ENCODE measurements at places on chromosomes 11 and 22.

DNA sequence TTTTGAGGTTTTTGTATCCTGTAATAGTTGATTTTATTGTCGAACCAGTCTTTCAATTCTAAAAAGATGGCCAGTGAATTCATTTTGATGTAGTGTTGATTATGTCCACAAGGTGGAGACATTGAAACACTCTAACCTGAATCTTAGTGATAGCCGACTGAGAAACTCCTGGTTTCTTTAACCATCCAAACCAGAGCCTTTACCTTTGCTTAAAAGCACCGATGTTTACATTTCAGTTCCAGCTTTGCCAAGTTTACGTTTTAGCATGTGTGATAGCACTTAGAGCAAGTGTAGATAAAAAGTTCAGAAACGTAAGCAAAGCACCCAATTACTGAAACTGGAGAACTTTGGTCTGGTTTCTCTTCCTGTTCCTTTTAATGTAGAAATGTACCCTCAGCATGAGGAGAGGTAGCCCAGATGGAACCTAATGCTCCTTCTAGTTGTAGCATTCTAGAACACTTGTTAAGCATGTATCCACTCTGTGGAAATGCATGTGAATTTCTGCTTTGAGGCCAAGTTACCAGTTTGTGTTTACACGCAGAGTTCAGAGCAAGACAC, 208.6 kb downstream of the DBX1 start:
- DNase-seq: peak; percentile 68
- H3K4me3 ChIP-seq: no peak overlapping the region
- H3K27ac ChIP-seq: no peak overlapping the region
- H3K27me3 ChIP-seq: no peaks in the 10 kb centered on the region
- H3K36me3 ChIP-seq: peaks cover 11% of the 10 kb centered on the region

GRCh38 chr11:62702246-62702645, 5.0 kb downstream of the BSCL2 start:
- H3K27me3 ChIP-seq: no peaks in the 10 kb centered on the region
- peaks cover 18% of the 10 kb centered on the region for H3K4me1 ChIP-seq
- no peak for DNase-seq

- H3K27me3 ChIP-seq: no peaks in the 10 kb centered on the region
- peaks cover 38% of the 10 kb centered on the region for H3K36me3 ChIP-seq
- H3K4me1 ChIP-seq: peaks cover 22% of the 10 kb centered on the region
- no peak overlapping the region for H3K27ac ChIP-seq
Observed at GRCh38 chr11:70210530-70210929, 7.4 kb downstream of the FADD start.

- no peaks in the 10 kb centered on the region for H3K36me3 ChIP-seq
- no peak for DNase-seq
- H3K27me3 ChIP-seq: no peaks in the 10 kb centered on the region
- H3K4me3 ChIP-seq: no peak overlapping the region
- no peak overlapping the region for H3K27ac ChIP-seq
Observed at GRCh38 chr11:110075105-110075846, 17.9 kb upstream of the ZC3H12C start.

DNA sequence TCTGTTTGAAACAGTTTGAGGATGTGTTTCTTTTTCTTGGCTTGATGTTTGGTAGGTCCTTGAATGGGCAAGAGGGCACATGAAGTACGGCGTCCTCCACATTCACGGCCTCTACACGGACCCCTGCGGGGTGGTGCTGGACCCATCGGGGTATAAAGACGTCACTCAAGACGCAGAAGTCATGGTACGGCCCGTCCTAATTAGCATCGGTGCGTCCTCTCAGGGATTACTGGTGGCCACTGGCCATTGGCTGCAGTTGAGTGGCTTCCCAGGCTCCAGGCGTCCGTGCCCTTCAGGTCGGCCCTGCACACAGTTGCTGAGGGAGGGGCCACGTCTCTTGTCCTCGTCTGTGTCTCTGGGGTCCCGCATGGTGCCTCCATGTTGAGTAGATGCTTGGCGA, 20.8 kb downstream of the FAM118A start:
- H3K4me1 ChIP-seq: peaks cover 15% of the 10 kb centered on the region
- H3K27ac ChIP-seq: no peak overlapping the region
- no peak overlapping the region for H3K4me3 ChIP-seq
- H3K27me3 ChIP-seq: no peaks in the 10 kb centered on the region
- peaks cover 60% of the 10 kb centered on the region for H3K36me3 ChIP-seq

GRCh38 chr11:8229299-8230177, 34.1 kb downstream of the LMO1 start:
- peaks cover 43% of the 10 kb centered on the region for H3K4me1 ChIP-seq
- H3K27ac ChIP-seq: no peak overlapping the region
- no peak for DNase-seq
- H3K36me3 ChIP-seq: no peaks in the 10 kb centered on the region
- H3K27me3 ChIP-seq: peaks cover 5% of the 10 kb centered on the region

GRCh38 chr11:13962562-13963168, at the start of gene SPON1:
TSS of gene SPON1 (plus strand) at chr11:13962723. CDS start at chr11:13962905, 182 bp downstream.
- H3K36me3 ChIP-seq: peaks cover 2% of the 10 kb centered on the region
- peak within 1 kb of the TSS; percentile 56 for H3K4me3 ChIP-seq
- peak within 1 kb of the TSS; percentile 84 for H3K27ac ChIP-seq
- H3K4me1 ChIP-seq: peaks cover 27% of the 10 kb centered on the region
- H3K27me3 ChIP-seq: peaks cover 43% of the 10 kb centered on the region

- H3K4me1 ChIP-seq: no peaks in the 10 kb centered on the region
- H3K27ac ChIP-seq: no peak overlapping the region
- no peak for DNase-seq
- H3K27me3 ChIP-seq: no peaks in the 10 kb centered on the region
- peaks cover 59% of the 10 kb centered on the region for H3K36me3 ChIP-seq
- no peak overlapping the region for H3K4me3 ChIP-seq
Observed at GRCh38 chr22:42842658-42843370, 14.3 kb downstream of the ARFGAP3 start.

- H3K36me3 ChIP-seq: peaks cover 10% of the 10 kb centered on the region
- no peak overlapping the region for H3K4me3 ChIP-seq
- H3K4me1 ChIP-seq: peaks cover 81% of the 10 kb centered on the region
- H3K27me3 ChIP-seq: no peaks in the 10 kb centered on the region
Observed at GRCh38 chr11:125343718-125344131, 152.3 kb downstream of the FEZ1 start.

DNA sequence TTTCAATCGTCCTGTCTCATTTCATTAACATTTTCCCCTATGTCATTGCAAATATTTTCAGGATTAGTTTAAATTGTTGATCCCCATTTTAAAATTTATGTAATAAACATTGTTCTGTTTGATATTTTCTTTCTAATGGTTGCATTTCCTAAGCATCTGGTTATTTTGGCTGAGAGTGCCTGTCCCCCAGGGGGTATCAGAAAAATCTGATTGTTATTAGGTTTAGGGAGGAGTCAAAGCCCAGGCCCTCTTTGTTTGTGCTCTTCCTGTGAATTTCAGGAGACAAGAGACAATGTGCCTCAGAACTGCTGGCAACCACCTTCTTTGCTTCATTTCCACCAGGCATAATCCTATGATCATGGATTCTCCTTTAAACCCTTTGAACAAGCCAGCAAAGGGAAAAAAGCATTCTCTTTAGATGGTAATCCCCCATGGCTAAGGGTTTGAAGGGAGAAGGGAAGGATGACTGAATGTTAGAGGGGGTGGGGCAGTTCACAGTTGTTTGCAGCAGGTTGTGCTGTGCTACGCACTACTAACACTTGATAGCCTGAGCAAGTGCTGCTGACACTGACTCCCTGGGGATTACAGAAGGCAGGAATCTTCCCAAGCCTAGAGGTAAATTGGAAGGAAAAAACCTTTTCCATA, 462.4 kb upstream of the LRRC4C start:
- H3K27me3 ChIP-seq: no peaks in the 10 kb centered on the region
- no peak overlapping the region for H3K4me3 ChIP-seq
- H3K4me1 ChIP-seq: no peaks in the 10 kb centered on the region
- DNase-seq: no peak

- H3K27me3 ChIP-seq: no peaks in the 10 kb centered on the region
- DNase-seq: no peak
- no peak overlapping the region for H3K27ac ChIP-seq
- no peaks in the 10 kb centered on the region for H3K4me1 ChIP-seq
Observed at GRCh38 chr22:16932577-16932976, 75.4 kb downstream of the GAB4 start.

Data from spinal cord (tissue), 10 donors.